ENCODE measurements at places on chromosomes 11 and 22. TPM values are rescaled to one million over a fixed set of nuclear protein-coding genes. Genes with fewer than 3 reads are reported as not detected.

Gene MS4A12
- not detected for total RNA-seq

Gene IGLL1
- total RNA-seq, result 0.48 TPM

Gene SCGB1C1
- total RNA-seq, result not detected

Gene MS4A8
- 2.1 TPM for total RNA-seq

Gene FXYD6
- total RNA-seq, result 307 TPM

Gene TMEM45B
- total RNA-seq, result 0.29 TPM

Gene HBE1
- total RNA-seq, result not detected

Gene TRPM5
- total RNA-seq, result not detected

Gene XKR3
- total RNA-seq, result not detected

Gene MS4A4A
- total RNA-seq, result 11.1 TPM

Gene MUC15
- not detected for total RNA-seq

Gene FAM181B
- 0.26 TPM for total RNA-seq

Gene WT1
- 54.5 TPM for total RNA-seq

Gene AQP11
- 6.9 TPM for total RNA-seq

Gene RIC8A
- 376 TPM for total RNA-seq

Gene OR6T1
- total RNA-seq, result not detected
